HFFc6 (cell line): ENCODE measurements at places on chromosomes 3 and 15. TPM values are rescaled to one million over a fixed set of nuclear protein-coding genes. Genes with fewer than 3 reads are reported as not detected.

- no peak for DNase-seq
Observed at GRCh38 chr3:122475316-122475715, 39.4 kb downstream of the KPNA1 start.

GRCh38 chr15:101049856-101050622 is 130.9 kb downstream of the LRRK1 start:
- DNase-seq: no peak

DNA sequence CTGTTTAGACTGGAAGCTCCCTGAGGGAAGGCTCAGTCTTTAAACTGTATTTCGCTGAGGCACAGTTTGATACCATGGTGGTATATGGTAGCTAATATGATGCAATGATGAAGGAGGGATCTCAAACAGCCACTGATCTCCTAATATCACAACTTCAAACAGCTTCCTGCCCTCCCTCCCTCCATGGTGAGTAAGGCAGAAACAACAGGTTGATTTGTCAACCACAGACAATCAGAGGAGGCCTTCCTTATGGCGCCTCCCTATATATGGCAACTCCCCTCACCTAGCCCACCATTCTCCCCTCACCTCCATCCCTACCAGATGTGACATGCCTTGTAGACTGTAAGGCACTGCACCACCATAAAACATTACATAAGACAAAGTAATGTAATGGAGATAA is 316.5 kb upstream of the ICE2 start:
- DNase-seq: no peak

DNA sequence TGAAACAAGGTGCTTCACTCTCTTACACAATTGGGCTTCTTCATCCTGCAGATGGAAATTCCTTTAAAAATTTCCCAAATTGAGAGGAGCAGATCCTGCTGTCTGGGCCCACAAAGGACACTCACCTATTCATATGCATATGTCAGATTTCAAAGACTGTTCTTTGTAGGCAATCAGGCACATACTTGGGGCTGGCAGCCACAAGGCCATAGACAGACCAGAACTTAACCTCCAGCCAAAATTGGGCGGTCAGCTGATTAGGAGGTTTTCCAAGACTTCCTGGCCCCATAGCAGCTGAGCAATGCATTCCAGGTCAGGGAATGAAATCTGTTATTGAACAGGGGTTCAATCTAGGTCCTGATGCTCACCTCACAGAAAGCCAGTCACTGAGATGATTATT is 15.0 kb upstream of the HPS3 start:
- no peak for DNase-seq

- no peak for DNase-seq
Observed at GRCh38 chr3:52286777-52287110, 884 bp upstream of the GLYCTK start.

GRCh38 chr3:39445927-39446326 is 21.6 kb upstream of the MOBP start:
- no peak for DNase-seq

- DNase-seq: no peak
Observed at GRCh38 chr3:171013822-171014748, 12.4 kb downstream of the SLC2A2 start.

GRCh38 chr15:63610209-63610841 is 13.1 kb downstream of the FBXL22 start:
- DNase-seq: peak; percentile 84

GRCh38 chr3:70358978-70359580 is 46.6 kb upstream of the MDFIC2 start:
- DNase-seq: peak; percentile 2

- DNase-seq: no peak
Observed at GRCh38 chr3:18208856-18209255, 216.3 kb downstream of the SATB1 start.

- DNase-seq: no peak
Observed at GRCh38 chr3:192122832-192123594, 604.3 kb downstream of the FGF12 start.

DNA sequence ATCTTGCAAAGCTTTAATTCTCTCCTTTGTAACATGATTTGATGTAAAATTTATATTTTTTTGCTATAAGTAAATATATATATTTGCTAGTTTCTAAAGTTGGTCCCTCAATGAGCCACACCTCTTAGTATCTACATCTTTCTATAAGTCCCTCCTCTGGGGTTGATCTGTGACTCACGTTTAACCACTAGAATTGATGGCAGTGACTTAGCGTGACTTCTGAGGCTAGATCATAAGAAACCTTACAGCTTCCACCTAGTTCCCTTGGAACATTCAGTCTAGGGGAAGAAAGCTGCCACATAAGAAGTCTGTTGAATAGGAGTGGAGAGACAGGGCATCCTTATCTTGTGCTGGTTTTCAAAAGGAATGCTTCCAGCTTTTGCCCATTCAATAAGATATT is 56.6 kb upstream of the TNIK start:
- no peak for DNase-seq

- no peak for DNase-seq
Observed at GRCh38 chr15:66045542-66045941, 176.3 kb downstream of the RAB11A start.

DNA sequence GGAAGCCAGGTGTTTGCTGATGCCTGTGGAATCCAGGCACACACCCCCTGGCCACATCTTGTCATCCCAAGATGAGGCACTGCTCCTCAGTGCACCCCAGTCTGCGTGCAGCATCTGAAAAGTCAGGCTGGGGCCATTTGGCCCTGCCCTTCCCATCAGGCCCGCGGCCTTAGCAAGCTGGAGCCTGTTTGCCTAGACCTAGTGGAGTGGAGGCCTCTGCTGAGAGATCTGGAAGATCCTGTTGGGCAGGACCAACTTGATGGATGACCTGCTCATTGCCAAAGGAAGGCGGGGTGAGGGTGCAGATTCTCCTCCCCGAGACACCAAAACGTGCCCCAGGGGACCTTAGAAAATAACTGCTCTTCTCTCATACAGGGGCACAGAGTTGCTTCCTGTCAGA is 220.2 kb downstream of the SHQ1 start:
- no peak for DNase-seq

DNA sequence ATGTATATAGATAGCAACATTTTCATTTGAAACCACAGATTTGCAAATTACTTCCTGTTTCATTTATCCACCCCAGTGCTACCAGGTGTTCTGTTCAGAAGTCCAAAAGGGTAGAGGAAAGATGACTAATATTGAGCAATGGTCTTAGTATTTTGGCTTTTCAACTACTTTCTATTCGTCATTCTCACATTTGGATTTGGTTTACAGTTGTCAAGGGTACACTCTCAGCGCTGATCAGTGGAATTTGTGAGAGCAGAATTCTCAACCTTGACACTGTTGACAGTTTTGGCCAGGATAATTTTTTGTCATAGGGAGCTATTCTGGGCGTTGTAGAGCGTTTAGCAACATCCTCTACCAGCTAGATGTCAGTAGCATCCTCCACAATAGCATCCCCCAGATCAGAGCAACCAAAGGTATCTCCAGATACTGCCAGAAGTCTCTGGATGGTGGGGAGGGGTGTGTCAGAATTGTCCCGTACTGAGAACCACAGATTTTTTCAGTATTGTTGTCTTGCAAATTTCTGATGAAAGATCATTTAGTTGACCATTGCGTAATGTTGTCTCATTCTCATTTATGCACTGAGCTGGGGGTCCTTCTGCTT is 4.2 kb downstream of the HMCES start:
- DNase-seq: no peak

GRCh38 chr3:186823386-186823785 is 17.1 kb upstream of the RFC4 start:
- DNase-seq: peak; percentile 21

DNA sequence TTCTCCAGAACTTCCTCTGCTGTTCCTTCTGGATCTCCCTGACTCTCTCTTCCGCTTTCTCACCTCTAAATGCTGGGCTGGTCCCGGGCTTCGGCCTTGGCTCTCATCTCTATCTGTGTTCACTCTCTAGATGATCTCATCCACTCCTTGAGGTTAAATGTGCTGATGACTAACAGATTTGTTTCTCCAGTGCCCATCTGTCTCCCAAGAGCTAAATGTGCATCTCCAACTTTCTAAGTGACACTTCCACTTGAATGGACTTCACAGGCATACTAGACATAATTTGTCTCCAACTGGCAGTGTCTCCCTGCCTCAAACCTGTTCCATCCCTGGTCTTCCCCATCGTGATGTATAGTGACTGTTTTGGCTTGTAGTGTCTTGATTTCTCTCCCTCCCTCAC is 95.3 kb downstream of the ITPR1 start:
- DNase-seq: peak; percentile 69

DNA sequence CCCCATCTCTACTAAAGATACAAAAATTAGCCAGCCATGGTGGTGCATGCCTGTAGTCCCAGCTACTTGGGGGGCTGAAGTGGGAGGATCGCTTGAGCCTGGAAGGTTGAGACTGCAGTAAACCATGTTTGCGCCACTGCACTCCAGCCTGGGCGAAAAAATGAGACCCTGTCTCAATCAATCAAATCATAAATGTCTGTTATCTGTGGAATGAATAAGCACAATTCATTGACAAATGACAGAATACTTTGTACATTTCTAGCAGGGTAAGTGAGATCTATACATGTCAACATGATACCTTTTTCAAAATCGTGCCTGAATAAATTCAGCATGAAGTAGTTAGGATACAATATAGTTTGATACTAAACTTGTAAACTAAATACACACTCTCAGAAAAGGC is 181.2 kb downstream of the FOXP1 start:
- DNase-seq: no peak

- peak; percentile 95 for DNase-seq
Observed at GRCh38 chr3:15098503-15099363, at the start of gene RBSN. TSS of gene RBSN (minus strand) at chr3:15099148. CDS start at chr3:15096120, 3,028 bp downstream.

GRCh38 chr3:178703268-178703975 is 167.2 kb downstream of the KCNMB2 start:
- no peak for DNase-seq

DNA sequence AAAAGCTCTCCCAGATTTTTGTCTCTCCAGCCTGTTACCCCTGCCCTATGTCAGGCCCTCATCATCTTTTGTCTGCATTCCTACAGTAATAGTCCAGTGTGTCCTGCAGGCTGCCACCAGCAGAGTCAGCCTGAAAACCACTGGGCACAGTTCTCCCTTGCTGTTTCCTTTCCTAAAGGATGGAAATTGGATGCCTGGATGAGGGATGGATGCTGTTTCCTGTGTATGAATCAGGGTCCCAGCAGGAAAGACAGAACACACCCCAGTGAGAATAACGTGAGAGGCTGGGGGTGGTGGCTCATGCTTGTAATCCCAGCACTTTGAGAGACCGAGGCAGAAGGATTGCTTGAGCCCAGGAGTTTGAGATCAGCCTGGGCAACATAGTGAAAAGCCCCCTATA is 3.3 kb upstream of the SNX33 start:
- no peak for DNase-seq

GRCh38 chr15:80160570-80161156 is 7.9 kb downstream of the FAH start:
- DNase-seq: peak; percentile 93

GRCh38 chr3:178810181-178810580 is 261.4 kb downstream of the ZMAT3 start:
- DNase-seq: no peak

- peak; percentile 67 for DNase-seq
Observed at GRCh38 chr3:58434990-58435389, 1.4 kb upstream of the PDHB start.

GRCh38 chr15:49145651-49146609 is 9.5 kb downstream of the COPS2 start:
- peak; percentile 55 for DNase-seq

- DNase-seq: no peak
Observed at GRCh38 chr15:96166223-96167200, 164.0 kb upstream of the NR2F2 start.

GRCh38 chr3:14907043-14907966 is 40.1 kb upstream of the NR2C2 start:
- DNase-seq: no peak

DNA sequence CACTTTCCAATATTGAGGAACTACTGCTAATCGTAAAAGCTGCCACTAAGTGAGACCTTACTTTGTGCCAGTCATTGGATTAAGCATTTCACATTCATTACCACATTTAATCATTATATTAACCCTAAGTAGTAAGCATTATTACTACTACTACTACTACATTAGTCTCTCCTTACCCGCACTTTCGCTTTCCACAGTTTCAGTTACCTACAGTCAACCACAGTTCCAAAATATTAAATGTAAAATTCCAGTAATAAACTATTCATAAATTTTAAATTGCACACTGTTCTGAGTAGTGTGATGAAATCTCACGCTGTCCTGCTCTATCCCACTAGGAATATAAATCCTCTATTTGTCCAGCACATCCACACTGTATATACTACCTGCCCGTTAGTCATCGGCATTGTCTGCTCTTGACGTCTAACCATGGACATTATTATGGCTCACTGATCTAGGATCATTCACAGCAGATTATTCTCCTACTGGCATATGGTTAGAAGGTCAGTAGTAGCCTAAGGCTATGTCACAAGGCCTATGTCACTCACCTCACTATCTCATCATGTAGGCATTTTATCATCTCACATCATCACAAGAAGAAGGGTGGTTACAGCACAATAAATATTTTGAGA is 121.1 kb downstream of the GSK3B start:
- DNase-seq: peak; percentile 23

GRCh38 chr3:174863488-174863887 is 4.4 kb downstream of the NAALADL2 start:
- DNase-seq: peak; percentile 52

DNA sequence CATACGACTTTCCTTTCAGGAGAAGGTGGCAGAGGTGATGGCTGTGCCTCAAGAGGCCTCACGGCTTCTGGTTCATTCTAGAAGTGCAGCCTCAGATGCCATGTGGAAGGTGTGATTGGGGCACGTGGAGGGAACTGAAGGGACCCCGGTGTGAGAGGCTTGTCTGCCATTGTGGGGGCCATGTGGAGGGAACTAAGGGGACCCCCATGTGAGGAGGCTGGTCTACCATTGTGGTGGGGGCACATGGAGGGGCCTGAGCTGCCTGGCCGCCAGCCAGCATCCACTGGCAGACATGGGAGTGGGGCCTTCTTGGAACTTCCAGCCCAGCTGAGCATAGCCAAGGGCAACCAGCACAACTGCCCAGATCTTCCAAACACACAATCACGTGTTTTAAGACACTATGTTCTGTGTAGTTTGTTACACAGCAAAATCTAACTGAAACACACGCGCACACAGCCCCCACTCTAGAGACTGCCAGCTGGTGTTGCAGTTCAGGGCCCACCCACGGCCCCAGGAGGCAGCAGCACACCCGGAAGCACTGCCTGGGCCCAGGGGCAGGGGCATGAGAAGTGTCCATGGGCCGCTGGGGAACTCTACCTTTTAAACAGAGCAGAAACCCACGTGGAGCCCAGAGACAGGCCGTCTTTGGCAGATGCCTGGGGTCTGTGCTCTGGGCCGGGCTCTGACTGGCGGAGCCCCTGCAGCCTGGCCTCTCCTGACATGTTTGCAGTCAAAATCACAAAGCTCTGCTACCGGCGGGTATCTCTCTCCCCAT is 66.8 kb downstream of the IQSEC1 start:
- DNase-seq: no peak

GRCh38 chr3:187186801-187187421 is 10.4 kb upstream of the RTP1 start:
- peak; percentile 85 for DNase-seq

Gene PPM1L
- 1.4 to 1.6 TPM (median 1.5 TPM) in 3 replicates for total RNA-seq

Gene A4GNT
- not detected in 3 replicates for total RNA-seq

Gene SRGAP3
- total RNA-seq: 0.23 to 0.64 TPM (median 0.59 TPM) in 3 replicates

Gene ZNF717
- total RNA-seq: 4.8 to 8.4 TPM (median 5.2 TPM) in 3 replicates

Gene CHST2
- total RNA-seq: 2.8 and 3.7 TPM in 2 replicates

Gene DNAJC19
- 37.4 to 43.9 TPM (median 39.2 TPM) in 3 replicates for total RNA-seq

Gene CSPG4
- total RNA-seq: 75.3 and 94.5 TPM in 2 replicates

Gene CFAP91
- not detected in 3 replicates for total RNA-seq

Gene KLHDC8B
- total RNA-seq: 18.1 to 21.2 TPM (median 20.9 TPM) in 3 replicates

Gene C2CD4A
- not detected in 2 replicates for total RNA-seq

Gene WDR82
- total RNA-seq: 55.5 to 57.7 TPM (median 57.3 TPM) in 3 replicates

Gene MGLL
- 112 to 140 TPM (median 131 TPM) in 3 replicates for total RNA-seq

Gene PLD1
- 5.0 to 7.2 TPM (median 6.4 TPM) in 3 replicates for total RNA-seq

Gene KCNAB1
- total RNA-seq: not detected in 3 replicates

Gene SAMMSON
- not detected in 3 replicates for total RNA-seq

Gene RARB
- total RNA-seq: 1.6 TPM in 1 of 3 replicates, not detected in the others

Gene SLC7A14
- total RNA-seq: 0.14 to 0.57 TPM (median 0.36 TPM) in 3 replicates
